Hematopoietic multipotent progenitor cell (in vitro differentiated cells): ENCODE measurements at places on chromosomes 3 and 15. TPM values are rescaled to one million over a fixed set of nuclear protein-coding genes. Genes with fewer than 3 reads are reported as not detected.

- DNase-seq, result peak; percentile 36
Observed at GRCh38 chr15:77784361-77785292, 151.9 kb upstream of the LINGO1 start.

GRCh38 chr3:82012775-82013174 is 251.3 kb upstream of the GBE1 start:
- no peak for DNase-seq

DNA sequence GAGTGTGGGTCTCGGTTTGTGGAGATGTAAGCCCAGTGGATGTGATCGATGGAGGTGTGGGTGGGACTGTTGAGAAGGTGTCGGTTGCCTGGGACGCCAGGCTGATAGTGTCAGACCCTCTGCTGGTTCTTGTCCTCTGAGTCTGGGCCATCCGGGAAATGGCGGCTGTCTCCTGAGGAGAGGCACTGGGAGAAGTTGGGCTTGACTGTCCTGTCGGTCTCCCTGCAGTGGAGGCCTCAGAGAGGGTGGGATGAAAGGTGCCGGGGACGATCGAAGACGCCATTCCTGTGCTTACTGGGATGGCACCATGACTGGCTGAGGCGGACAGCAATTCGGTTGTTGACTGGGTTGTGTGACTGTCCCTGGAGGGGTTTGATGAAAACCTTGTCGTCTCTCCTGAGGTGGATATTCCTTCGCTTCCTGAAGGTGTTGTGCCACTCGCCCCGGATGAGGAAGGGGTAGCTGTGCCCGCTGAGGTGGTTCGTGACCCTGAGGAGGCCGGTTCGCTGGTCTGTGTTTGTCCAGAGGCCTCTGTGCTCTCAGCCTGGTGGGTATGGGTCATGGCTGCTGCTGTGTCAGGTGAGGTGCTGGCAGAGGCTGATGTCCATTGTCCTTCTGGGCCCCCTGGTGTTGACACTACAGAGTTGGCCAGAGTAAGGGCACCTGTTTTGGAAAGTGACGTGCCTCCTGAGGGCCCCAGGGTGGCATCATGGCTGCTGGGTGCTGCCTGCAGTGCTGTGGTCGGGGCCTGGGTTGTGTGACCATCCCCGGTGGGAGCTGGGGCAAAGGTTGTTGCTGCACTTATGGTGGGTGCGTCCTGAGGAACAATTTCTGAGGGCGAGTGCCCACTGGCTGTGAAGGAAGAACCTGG is 22.8 kb downstream of the MUC4 start:
- DNase-seq, result no peak

DNA sequence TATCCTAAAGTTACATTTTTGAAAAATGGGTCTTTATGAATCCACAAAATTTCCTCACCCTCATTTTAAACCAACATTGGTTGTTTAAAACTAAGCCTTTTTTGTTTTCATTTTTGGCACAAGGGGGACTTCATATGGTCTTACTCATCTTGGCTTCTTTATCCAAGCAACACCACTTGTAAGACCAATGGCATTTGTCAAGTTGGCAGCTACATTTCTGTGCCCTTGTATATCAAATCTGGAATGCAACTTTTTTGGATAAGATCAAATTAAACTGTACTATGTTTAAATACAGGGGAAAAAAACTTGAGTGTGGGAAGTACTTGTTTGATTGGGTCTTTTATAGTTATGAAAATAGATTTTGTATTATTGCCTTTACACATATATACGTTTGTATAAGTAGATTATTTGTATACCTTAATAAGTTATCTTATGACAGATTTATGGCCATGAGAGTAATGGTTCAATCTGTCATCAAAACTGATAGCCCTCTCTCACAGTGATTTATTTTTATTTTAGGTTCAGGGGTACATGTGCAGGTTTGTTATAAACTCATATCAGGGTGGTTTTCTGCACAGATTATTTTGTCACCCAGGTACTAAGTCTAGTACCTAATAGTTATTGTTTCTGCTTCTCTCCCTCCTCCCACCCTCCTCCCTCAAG is 43.4 kb downstream of the GPR160 start:
- no peak for DNase-seq

- DNase-seq, result no peak
Observed at GRCh38 chr3:107025961-107026360, 351.3 kb upstream of the CCDC54 start.

DNA sequence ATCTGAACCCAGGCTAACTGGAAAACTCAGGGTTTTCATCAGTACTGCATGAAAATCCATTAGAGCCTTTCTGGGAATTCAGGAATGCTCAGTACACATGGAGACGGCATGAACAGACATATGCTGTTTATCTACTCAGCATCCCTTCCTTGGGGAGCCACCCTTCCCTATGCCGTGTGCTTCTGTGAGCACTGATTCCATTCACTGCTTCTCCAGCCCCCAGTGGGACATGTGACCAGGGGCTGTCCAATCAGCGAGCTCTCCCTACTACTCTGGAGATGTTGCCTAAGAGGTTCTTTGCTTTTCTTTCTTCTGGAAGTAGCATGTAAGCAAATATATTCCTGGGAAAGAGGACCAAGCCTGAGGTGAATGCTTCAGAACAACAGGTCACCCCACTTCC is 5.6 kb upstream of the PCOLCE2 start:
- no peak for DNase-seq

GRCh38 chr3:186476044-186476468 is 68.1 kb downstream of the CRYGS start:
- no peak for DNase-seq

GRCh38 chr3:36196058-36196457 is 184.2 kb upstream of the STAC start:
- no peak for DNase-seq

DNA sequence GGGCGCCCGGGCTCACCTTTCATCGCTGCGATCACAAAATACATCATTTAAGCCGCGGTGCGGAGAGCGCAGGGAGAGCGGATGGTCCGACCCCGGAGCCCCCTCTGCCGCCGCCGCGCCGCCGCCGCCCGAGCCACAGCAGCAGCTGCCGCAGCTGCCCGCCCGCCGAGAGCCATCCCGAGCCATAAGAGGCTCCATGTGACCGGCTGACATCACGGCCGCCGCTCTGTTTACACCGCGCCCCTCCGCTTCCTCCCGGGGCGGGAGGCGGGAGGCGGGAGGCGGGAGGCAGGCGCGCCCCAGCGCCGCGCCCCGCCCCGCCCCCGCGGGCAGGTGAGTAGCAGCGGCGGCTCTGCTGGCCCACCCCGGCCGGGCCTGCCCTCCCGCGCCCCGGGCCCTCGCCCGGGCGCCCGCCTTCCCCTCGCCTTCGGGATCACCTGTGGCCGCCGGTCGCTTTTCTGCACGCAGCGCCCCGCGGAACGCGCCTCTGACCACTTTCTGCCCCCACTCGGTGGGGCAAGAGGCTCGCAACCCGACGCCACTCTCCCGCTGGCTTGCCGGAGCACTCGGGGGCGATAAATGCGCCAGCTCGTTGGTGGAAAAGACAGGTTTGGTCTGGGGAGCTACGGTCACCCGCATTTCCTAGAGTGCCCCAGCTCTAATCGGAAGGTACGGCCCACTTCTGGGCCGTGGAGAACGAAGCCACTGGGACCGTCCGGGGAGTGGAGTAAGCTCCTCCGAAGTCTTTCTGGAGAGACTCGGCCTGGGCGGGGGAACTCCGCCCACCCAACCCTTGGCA is 113.6 kb upstream of the ICE2 start:
- no peak for DNase-seq

DNA sequence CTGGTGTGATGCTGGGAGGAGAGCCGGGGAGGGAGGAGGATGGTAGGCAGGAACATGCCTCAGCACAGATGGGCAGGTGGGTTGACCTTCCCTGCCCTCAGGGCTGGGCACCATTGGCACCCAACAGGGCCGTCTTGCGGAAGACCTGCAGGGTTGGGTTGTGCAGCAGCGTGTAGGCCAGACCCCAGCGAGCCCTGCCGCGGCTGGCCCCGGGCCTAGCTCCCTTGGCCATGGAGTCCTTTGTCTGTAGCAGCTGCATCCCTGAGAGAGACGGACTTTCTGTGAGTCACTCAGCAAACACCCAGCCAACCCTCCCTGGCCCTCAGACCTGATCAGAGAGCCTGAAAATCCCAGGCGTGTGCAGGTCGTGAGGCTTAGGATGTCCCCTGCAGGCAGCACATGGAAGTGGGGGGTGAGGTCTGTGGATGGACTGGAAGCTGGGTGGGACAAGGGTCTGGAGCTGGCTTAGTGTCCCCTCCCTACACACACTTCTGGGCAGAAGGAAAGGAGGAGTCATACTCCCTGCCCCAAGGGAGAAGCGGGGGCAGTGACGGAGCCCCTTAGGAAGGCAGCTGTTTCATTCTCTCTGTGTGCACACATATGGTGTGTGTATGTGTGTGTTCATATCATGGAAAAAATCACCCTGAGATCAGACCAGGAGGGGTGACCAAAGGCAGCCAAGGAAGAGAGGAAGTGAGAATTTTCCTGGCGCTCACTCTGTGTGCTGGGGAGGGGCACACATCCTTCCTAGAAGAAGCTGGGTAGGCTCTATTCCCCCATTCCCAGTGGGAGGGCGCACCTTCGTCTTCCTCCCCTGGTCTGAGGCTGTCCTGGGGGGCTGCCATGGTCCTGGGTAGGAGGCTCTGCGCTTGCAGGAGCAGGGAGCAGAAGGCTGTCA is 6.7 kb downstream of the ISLR start:
- no peak for DNase-seq

DNA sequence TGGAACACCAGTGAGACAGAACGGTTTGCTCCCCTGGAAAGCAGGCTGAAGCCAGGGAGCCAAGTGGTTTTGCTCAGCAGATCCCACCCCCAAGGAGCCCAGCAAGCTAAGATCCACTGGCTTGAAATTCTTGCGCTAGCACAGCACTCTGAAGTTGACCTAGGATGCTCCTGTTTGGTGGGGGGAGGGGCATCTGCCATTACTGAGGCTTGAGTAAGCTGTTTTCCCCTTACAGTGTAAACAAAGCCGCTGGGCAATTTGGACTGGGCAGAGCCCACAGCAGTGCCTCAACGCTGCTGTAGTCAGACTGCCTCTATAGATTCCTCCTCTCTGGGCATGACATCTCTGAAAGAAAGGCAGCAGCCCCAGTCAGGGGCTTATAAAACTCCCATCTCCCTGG is 241.4 kb downstream of the GABRB3 start:
- no peak for DNase-seq

DNA sequence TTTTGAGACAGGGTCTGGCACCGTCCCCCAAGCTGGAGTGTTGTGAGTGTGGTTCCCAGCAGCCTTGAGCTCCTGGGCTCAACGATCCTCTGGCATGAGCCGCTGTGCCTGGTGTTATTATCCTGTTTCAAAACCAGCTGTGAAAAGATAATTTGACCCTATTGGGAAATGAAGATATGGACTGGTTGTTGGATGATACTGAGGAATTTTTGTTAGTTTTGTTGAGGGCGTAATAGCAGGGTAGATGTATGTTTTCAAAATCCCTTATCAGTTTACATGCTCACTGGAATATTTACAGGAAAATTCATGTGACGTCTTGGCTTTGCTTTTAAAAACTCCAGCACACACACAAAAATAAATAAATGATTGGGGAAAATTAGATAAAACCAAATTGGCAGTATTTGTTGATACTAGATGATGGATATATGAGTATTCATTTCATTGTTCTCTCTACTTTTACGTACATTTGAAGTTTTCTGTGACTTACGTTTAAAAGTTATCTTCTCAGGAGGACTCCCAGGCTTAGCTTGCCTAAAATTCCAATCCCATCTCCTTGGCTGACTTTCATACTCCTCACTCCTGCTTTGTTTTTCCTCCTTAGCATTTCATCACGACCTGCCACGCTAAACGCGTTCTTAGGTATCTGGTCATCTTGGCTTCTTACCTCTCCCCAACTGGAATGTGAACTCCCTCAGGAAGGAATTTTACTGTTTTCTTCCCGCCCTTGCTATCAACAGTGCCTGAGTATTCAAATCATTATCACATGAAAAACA is 56.8 kb upstream of the TFRC start:
- DNase-seq, result no peak

- no peak for DNase-seq
Observed at GRCh38 chr15:68010361-68011153, 43.6 kb upstream of the PIAS1 start.

DNA sequence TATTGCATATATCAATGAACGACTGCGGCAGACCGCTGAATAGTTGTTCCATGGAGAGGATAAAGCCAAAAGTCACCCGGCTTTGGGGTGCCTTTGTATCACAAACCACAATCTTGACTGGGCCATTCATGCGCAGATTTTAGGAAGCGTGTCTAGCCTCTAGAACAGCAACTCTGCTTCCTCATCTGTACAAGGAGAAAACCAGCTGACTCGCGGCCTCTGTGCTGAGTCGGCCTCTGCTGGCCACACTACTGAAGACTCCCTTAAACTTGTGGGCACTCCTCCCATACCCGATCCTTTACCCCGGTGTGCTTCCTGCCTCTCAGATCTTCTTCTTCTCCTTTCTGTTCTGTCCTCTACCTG is 872 bp downstream of the DLEC1 start:
- peak; percentile 82 for DNase-seq

DNA sequence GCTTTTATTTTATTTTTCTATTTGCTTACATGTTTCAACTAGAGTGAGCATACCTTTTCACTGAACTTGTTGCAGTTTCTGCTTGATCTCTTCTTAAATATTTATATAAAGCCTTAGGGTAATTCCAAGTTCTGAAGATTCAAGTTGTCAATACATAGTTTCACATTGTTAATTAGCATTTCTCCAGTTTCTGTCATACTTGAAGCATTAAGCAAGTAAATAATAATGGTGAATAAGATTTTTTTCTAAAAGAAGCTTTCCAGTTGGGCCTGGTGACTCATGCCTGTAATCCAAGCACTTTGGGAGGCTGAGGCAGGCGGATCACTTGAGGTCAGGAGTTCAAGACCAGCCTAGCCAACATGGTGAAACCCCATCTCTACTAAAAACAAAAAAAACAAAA is 53.9 kb downstream of the CALML4 start:
- DNase-seq, result no peak

DNA sequence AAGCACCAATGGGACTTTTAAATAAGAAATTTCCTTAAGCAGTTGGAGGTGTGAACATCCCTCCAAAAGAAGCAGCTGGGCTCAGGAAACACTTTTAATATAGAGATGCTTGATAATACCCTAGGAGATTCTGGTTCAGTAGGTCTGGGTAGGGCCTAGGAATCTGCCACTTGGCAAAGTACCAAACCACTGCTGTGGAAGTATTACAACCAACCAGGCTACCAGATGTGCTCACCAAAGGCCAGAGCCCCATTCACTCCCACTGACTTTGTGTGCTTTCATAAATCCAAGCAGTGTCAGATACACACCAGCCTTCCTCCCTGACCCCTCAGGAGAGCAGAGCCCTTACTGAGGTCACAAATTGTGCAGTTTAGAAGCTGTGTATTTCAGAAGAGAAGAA is 162.6 kb downstream of the CCNL1 start:
- DNase-seq, result no peak

The FGD5 gene
- 21.8 TPM for total RNA-seq

The NFKBIZ gene
- 222 TPM for total RNA-seq

The EIF4G1 gene
- total RNA-seq, result 184 TPM

The SUCNR1 gene
- total RNA-seq, result 1.6 TPM

The SLC28A2 gene
- not detected for total RNA-seq

The RPL29 gene
- total RNA-seq, result 3,278 TPM

The LSG1 gene
- 41.2 TPM for total RNA-seq

The MEX3B gene
- total RNA-seq, result 29.4 TPM

The MYL3 gene
- total RNA-seq, result not detected

The SLC6A1 gene
- total RNA-seq, result under 0.01 TPM

The ROBO1 gene
- 3.2 TPM for total RNA-seq

The DLEC1 gene
- total RNA-seq, result 0.54 TPM

The SKOR1 gene
- total RNA-seq, result 1.1 TPM

The FETUB gene
- total RNA-seq, result not detected

The GOLGA8J gene
- under 0.01 TPM for total RNA-seq
